ENCODE measurements at places on chromosomes 11 and 22.

- no peak for DNase-seq
These were observed 21.0 kb upstream of the CFAP300 start for GRCh38 chr11:102026217-102026616.

GRCh38 chr11:116862185-116862584, 24.8 kb upstream of the APOA1 start:
- no peak for DNase-seq

DNA sequence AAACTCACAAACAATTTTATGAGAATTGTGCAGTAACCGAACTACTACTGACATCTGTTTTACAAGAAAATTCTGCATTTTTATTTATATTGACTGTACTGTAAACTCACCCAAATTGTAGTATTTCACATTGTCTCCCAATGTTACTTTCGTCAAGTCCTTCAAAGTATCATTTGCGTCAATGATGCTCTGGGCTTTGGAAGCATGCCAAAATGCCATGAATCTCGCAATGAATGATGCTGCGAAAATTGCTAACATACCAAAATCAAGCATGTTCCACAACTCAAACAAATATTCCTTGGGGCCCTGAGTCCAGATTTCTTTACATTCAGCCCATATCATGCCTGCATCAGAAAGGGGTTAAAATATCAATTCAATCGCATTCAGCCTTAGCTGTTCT, 107.6 kb downstream of the TRPC6 start:
- DNase-seq: no peak

GRCh38 chr11:16738947-16739815, 734 bp downstream of the C11orf58 start:
- DNase-seq: no peak

DNA sequence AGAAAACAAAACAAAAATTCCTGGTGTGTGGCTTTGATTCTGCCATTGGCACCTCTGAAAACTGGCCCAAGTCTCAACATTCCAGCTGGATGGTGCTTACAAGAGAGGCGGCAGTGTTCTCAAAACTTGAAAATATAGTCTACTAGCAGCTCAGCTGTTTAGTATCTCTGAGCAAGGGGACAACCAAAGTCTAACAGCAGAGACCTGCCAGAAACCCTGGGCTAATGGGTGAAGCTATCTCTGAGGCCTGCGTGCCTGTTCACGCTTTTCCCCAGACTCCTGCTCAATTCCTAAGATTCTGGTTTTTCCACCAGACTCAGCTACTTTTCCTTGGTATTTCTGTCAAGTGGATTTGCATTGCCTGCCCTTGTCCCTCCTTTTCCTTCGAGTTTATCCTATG, 17.9 kb downstream of the TMEM218 start:
- no peak for DNase-seq

- DNase-seq: no peak
These were observed 992.5 kb downstream of the OPCML start for GRCh38 chr11:132539590-132540368.

- no peak for DNase-seq
These were observed 5.4 kb upstream of the RANBP1 start for GRCh38 chr22:20110359-20110985.

- no peak for DNase-seq
These were observed 100.1 kb downstream of the RDX start for GRCh38 chr11:110196241-110196754.

All from activated T-cell treated with anti-CD3 and anti-CD28 coated beads, Interleukin-2, amount 50 U/mL, for 24 hours (primary cell).